ENCODE measurements at places on chromosomes 3 and 15.

GRCh38 chr3:9347081-9347480, 15.8 kb upstream of the THUMPD3 start:
- DNase-seq, result no peak

DNA sequence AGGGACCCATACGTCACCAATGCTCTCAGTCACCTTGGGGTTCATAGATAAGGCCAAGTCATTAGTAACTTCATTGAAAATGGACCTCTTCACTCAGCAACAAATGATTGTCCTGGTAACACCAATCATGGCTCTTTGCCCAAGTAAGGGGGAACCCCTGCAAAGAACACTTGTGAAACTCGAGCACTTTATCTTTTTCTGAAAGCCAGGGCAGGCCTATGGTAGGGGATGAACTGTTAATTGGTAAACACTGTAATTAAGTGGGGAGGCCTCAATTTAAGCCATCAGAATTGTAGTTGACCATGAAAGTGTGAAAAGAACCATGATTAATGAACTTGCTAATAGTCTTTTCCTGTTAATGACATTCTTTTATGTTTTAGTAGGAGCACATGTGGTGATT, 73.3 kb downstream of the ABHD5 start:
- no peak for DNase-seq

DNA sequence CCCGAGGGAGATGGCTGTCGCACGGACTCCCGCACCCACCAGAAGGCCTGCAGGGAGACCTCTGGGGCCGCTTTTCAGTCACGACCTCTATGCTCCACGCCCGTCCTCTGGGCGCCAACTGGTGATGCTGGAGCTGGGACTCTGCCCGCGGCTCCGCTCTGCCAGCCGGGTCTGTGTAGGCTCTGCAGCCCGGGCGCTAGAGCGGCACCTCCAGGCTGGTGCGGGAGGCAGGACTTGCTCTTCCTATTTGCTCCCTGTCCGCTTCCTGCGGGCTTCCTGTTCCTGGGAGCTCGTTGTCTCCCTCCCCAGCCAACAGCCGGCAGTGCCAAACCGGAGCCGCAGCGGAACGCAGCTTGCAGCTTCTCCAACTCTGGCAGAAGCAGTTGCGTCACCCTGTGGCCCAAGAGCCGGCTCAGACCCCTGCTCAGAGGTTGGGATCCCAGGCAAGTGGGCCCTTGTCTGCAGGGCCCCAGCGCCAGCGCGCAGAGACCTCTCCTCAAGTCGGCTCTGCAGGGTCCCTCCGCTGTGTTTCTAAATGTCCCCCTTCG, 285.9 kb downstream of the XXYLT1 start:
- DNase-seq, result no peak

GRCh38 chr15:80750575-80750974, 28.6 kb upstream of the CEMIP start:
- no peak for DNase-seq

GRCh38 chr3:169954142-169954756, 12.4 kb upstream of the SEC62 start:
- DNase-seq, result no peak

- DNase-seq, result no peak
These were observed 95.2 kb downstream of the SEMA6D start for GRCh38 chr15:47812470-47812999.

- no peak for DNase-seq
These were observed 20.5 kb upstream of the LYZL4 start for GRCh38 chr3:42430781-42431532.

- no peak for DNase-seq
These were observed 97.8 kb upstream of the RPL32 start for GRCh38 chr3:12939137-12939536.

Measured in stimulated activated naive CD4-positive, alpha-beta T cell (primary cell).